Hindlimb muscle (tissue), 1 donor: ENCODE measurements at places on chromosomes 4 and X.
A peak's percentile ranks its signal among the peaks of the same experiment; 100 is the strongest.

- DNase-seq = no peak
Measured at GRCh38 chr4:155615081-155615887, 51.4 kb upstream of the GUCY1A1 start.

DNA sequence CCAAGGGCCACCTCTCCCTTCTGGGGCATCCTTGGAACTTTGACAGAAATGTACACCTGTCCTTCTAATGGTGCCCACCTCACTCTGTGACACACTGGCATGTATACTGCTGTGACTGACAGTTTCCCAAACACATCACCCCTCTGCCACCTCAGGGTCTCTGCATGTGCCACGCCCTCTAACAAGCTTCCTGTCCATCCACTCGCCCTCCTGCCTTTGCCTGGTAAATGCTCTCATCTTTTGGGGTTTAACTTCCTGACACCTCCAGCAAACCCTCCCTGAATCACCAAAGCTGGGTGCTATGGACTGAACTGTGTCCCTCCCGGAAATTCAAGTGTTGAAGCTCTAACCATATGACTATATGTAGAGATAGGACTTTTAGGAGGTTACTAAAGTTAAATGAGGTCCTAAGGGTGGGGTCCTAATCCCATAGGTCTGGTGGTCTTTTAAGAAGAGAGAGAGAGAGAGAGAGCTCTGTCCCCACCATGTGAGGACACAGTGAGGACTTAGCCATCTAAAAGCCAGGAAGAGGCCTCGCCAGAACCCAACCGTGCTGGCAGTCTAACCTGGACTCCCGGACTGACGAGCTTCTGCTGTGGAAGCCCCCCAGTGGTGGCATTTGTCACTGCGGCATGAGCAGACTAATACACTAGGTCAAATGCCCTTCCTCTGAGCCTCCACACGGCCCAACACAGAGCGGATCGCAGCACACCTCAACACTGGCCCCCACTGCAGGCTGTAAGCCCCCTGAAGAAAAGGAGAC is 95.6 kb downstream of the AFAP1 start:
- no peak for DNase-seq

DNA sequence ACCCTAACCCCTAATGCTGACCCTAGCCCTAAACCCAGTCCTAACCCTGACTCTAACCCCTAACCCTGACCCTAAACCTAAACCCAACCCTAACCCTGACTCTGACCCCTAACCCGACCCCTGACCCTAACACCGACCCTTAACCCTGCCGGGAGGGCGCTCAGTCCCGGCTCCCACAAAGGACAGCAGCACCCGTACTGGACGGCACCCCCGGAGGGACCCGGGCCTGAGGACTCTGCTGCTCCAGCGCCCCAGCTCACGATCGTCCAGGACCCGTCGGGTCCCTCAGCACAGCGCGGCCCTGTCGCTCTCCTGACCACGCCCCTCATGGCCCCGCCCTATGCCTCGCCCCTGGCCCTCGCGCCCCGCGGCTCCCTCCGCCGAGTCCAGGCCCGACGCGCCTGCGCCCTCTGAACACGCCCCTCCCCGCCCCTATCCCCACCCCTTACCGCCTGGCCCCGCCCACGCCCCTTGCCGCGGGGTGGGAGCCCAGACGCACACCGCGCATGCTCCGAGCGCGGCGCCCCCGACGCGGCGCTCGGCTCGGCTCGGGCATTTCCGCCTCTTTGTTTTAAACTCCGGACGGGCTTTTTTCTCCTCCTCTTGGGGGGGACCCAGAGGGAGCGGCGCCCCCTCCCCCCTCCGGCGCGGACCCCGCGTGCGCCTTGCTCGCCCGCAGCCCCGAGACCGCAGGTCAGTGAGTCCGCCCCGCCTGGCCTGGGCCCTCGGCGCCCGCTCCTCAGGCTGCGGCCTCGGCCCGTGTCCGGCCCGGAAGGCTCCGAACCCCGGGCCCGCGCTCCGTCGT is at the start of gene PCGF3:
PCGF3 (plus strand) TSS at position 555 of the 805 bp plus-strand sequence. CDS start 27,849 bp downstream, outside the sequence.
- peak; percentile 94 for DNase-seq

DNA sequence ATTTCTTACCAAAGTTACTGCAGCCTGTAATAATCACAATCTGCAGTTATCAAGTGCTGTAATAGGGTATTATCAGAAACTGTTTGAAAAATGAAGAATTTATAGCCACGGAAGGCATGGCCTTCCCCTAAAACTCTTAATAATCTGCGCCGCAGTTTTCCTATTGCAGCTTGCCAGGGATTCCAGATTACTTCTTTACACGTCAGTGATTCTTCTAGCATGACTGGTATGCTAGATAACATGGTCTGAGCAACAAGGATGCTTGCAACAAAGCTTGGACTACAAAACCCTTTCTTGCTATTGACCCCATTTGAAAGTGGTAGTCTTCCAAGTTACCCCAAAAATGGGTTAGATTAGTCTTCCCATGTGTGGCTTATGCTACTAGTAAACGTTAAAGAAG is 47.2 kb upstream of the GK2 start:
- no peak for DNase-seq

- no peak for DNase-seq
Measured at GRCh38 chrX:104310657-104311254, 56.0 kb upstream of the ESX1 start.

DNA sequence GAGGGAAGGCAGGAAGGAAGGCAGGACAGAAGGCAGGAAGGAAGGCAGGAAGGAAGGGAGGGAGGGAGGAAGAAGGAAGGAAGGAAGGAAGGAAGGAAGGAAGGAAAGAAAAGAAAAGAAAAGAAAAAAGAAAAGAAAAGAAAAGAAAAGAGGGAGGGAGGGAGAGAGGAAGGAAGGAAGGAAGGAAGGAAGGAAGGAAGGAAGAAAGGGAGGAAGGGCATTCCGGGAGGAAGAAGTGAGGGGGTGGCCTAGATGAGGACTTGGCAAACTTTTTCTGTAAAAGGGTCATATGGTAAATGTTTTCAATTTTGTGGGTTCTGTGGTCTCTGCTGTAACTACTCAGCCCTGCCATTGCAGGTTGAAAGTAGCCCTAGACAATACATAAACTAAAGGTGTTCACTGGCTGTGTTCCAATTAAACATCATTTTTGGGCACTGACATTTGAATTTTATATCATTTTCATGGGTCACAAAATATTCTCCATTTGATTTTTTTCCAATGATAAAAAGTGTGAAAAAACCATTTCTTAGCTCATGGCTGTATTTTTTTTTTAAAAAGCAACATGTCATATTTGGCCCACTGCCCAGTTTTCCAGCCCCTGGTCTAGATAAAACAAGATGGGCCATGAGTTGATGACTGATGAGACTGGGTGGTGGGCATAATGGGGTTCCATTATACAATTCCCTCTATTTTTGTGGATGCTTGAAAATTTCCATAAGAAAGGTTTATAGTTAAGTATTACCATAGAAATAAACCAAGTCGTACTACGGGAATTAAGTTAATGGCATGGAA is 3.1 kb downstream of the ZNF630 start:
- no peak for DNase-seq

GRCh38 chrX:7730071-7730470 is 112.9 kb upstream of the VCX start:
- DNase-seq = no peak

- DNase-seq = no peak
Measured at GRCh38 chr4:171809854-171810253, 3.4 kb upstream of the GALNTL6 start.

- DNase-seq = no peak
Measured at GRCh38 chr4:87024201-87024600, 89.4 kb downstream of the AFF1 start.

DNA sequence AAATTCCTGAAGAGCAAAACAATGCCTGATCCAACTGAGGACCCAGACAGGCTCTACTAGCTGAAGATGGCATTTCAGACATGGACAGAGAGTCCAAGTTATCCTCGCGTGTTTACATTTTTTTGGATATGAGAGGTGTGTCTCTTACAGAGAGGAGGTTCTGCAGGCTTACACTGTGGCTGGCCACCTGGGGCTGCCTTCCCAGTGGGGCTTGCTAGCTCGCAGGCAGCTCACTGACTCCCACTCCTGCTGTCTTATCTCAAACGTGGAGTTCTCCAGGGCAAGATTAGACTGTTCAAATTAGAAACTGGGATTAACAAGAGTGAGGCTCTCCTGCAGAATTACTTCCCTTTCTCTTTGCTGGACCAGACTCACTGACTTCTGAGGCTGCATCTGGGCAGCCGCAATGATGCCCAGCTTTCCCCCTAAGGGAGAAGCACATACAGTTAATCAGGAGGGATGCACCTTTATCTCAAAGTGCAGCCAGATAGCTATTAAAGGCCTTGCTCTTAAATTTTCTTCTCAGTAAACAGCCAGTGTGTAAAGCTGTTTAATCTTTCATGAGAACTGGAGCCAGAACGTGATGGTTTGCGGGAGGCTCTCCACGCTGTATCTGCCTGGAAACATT is 123.0 kb downstream of the ENPP6 start:
- no peak for DNase-seq

DNA sequence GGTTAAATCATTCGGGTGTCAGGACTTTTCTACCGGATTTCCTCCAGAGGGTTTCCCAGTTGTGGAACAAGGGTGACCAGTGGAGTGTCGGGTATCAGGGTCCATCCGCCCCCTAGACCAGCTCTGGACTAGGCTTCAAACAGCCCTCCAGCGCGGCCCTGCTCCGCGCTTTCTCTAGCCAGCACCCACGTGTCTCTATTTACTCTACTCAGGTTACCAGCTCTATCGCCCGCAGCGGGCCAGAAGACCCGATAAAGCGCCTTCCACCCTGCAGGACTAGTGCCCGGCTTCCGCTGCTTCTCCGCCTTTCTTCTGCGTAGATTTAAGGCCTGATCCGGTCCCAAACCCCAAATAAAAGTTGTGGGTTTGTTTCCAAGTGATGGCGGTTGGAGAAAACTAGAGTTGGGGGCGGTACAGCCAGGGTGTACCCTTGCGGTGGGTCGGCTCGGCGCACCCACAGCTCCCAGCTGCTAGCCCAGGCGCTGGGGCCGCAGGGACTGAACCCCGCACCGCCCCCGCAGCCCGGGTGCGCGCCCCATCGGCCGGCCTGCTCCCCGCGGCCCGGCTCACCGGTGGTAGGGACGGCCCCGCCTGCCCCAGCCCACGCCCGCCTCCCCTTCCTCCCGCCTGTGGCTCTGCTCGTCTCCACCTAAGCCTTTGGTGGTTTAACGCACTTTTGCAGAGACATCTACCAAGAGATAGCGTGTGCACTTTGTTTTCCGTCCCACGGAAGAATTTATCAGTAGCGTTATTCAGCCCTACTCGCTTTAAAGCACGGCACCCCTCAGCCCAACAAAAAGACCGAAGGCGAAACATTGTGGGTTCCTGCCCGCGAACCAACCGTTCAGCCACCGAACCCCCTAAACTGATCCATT is 2.1 kb downstream of the LEF1 start:
- no peak for DNase-seq

GRCh38 chrX:102129473-102129872 is 4.0 kb downstream of the TCEAL2 start:
- no peak for DNase-seq

DNA sequence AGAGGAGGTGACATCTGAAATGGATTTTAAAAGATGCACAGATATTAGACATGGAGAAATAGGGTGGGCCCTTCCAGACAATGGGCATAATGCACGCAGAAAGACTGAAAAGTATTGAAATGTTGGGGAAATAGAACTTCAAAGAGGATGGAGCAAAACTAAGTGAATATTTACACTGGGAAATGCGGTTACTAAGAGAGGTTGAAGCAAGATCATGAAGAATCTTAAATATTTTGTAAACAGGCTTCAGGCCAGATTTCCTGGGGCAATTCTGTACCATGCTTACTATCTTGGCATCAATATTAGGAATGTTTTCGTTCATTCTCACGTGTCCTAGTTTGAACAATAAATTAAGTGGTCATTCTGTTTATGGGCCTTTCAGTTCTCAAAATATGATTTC is 216.3 kb downstream of the ADAMTS3 start:
- DNase-seq = no peak

DNA sequence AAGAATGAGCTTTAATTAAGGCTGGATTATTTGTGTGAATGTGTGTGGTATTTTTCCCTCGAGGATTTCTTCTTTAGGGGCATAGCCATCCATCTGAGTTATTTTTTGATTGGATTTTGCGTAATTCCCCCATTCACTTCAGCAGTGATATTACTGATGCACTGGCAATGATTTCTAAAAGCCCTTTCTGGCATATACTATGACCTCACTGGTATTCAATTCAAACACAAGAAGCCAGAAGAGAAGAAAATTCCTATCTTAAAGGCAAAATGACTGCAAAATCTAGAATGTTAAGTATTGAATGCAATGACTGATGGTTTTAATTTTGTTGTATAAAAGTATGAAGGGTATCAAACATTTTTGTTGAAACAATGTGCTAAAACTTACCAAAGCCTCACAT is 71.1 kb upstream of the DDIT4L start:
- no peak for DNase-seq

GRCh38 chrX:10341309-10341708 is 184.5 kb downstream of the CLCN4 start:
- DNase-seq = no peak

- DNase-seq = no peak
Measured at GRCh38 chr4:3135155-3136011, 60.9 kb downstream of the HTT start.

DNA sequence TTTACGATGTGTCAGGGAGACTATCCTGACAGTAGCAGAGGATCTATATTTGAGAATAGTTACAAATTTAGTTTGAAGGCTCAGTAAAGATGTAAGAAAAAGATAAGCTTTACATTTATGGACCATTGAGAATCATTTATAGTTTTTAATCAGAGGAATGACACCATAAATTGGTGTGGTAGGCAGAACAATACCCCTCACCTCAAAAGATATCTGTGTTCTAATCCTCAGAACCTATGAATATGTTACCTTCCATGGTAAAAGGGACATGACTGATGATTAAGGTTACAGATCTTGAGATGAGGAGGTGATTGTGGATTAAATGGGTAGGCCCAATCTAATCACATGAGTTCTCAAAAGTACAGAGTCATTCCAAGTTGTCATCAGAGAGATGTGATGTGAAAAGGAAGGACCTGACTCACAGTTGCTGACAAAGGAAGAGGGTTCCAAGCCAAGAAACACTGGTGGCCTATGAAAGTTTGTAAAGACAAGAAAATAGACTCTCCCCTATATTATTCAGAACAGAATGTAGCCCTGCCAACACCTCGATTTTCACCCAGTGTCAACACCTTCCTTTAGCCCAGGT is 27.0 kb downstream of the EREG start:
- DNase-seq = no peak

DNA sequence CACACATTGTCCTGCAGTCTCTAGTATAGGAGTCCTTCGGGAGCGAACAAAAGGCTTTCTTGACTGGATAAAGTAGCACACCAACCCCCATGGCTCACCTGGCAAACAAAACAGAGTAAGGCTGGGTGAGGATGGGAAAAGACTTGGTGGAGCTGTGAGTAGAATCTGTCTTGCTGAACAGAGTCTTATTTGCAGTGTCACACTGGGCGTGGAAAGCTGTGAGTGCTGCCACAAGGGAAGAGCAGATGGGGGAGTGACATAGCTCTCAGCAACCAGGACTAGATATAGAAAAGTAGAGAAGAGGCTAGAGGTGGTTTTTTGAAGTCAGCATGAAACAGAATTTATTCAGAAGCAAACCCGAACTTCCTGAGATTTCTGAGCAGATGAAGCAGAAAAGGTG is 137.2 kb upstream of the ESX1 start:
- DNase-seq = no peak

DNA sequence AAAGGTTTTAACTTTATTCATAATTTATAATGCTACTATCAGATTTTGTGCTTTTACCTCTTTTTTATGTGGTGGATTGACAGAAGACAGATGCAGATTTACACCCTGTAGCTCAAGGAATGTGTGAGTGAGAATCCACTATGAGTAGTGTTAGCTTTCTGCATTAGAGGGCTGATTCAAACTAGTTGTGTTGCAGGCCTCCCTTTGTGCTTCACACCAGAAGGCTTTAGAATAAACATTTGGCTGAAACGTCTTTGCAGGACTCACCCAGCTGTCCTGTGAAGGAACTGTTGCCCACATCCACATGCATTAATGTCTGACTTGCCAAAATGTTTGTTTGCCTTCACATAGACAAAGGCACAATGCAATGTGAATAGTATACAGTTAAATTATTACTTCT is 127.0 kb downstream of the PCDH7 start:
- no peak for DNase-seq
